HS-5 (cell line): ENCODE measurements at places on chromosomes 5 and 9.

DNA sequence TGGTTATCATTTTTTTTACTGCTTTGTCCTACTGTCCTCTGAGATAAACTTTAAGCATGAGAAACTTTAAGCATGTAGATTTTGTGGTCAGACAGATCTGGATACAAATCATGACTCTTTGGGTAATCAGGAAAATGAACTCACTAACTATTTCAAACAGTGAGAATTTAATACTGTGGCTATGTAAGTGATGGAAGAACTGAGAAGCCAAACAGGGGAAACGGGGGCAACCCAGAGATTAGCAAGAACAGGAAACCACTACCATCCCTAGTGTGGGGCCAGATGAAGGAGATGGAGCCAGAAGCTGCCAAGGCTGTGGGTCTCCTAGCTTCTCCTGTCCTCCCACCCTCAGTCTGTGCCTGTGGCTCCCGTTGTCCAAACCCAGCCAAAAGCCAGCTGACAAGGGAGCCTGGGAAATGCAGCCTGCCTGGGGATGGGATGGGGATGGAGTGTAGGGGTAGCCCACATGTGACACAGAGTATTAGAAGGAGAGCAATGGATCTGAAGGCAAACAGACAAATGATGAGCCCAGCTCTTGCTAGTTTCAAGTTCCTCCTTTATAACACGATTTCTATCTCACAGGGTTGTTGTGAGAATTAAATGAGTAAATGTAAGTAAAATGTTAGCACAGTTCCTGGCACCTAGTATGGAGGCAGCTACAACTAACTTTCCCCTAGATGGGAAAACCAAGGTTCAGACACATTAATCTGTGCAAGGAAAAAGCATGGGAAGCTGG lies 27.7 kb upstream of the CDC23 start:
- DNase-seq, result no peak

GRCh38 chr9:36101916-36102741 lies 34.4 kb upstream of the GLIPR2 start:
- DNase-seq, result peak; percentile 100

GRCh38 chr9:134501761-134502265 lies 139.8 kb upstream of the COL5A1 start:
- no peak for DNase-seq

- peak; percentile 73 for DNase-seq
Observed at GRCh38 chr9:87711857-87712800, 13.8 kb upstream of the CTSL start.

DNA sequence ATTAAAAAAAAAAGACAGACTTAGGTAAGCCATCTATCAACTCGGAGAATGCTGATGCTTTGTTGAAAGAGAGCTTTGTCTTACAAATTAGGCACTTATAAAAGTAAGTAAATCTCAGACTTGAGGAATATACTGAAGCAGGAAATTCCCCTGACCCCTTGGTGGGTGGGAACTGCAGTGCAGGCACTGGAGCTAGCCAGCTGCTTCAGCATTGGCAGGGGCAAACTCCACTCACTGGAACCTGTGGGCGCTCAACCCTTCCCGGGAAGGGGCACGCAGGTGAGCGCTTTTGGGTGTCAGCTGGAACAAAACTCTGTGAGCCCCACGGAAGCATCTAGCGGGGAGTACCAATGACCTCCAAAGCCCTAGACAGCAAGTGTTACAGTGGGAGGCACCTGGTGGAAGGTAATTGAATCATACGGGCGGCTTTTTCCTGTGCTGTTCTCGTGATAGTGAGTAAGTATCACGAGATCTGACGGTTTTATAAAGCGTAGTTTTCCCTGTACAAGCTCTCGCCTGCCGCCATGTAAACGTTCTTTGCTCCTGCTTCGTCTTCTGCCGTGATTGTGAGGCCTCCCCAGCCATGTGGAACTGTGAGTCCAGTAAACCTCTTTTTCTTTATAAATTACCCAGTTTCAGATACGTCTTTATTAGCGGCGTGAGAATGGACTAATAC lies 628.0 kb upstream of the CDH18 start:
- no peak for DNase-seq

- no peak for DNase-seq
Observed at GRCh38 chr9:2311920-2312319, 296.8 kb downstream of the SMARCA2 start.

DNA sequence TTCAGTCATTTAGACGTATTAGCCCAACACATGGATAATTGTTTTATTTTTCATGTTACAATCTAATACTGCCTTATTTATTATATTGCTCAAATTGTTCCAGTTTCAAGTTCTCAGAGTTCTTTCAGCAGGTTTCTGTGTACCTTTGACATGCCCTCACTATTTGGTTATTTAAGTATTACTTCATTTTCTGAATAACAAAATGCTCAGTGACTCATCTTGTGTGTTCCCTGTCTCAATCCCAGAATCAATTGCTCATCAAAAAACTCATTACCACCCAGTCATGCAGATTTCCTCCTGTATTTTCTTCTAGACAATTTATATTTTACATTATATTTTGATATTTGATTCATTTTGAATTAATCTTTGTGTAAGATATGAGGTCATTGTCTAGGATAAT lies 562.6 kb downstream of the ANXA1 start:
- peak; percentile 35 for DNase-seq

GRCh38 chr5:149387982-149388381 lies 8.9 kb upstream of the IL17B start:
- DNase-seq, result no peak

DNA sequence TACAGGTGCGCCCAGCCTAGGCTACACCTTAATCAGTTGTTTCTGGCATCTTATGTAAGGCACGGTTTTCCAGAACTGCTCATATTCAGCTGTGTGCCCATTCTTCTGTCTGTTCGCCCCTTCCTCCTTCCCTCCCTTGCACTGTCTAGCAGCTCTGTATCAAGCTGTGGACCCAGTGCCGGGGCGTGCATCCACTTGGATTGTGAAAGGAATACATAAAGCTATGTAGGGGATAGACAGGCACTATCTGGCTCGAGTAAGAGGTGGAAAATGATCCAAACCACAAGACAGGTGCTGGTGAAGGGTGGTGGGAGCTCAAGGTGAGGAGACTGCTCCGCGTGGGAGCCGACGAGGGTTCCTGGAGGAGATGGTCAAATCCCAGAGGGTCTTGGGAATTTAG lies 2.0 kb downstream of the GLIPR2 start:
- DNase-seq, result no peak
